ENCODE measurements at places on chromosomes 7 and 10.

- no peak for ATAC-seq
Observed at GRCh38 chr7:138892006-138892630, 89.1 kb downstream of the KIAA1549 start.

- ATAC-seq, result no peak
Observed at GRCh38 chr10:103021150-103021899, 103.2 kb downstream of the CNNM2 start.

- no peak for ATAC-seq
Observed at GRCh38 chr7:72325561-72325960, 86.6 kb downstream of the CALN1 start.

GRCh38 chr10:124389613-124390361 lies 28.9 kb downstream of the OAT start:
- no peak for ATAC-seq

- no peak for ATAC-seq
Observed at GRCh38 chr7:19030281-19030680, 87.2 kb downstream of the TWIST1 start.

GRCh38 chr7:135673360-135673706 lies 11.0 kb downstream of the STMP1 start:
- no peak for ATAC-seq

- no peak for ATAC-seq
Observed at GRCh38 chr7:126720232-126720631, 532.5 kb downstream of the GRM8 start.

GRCh38 chr7:144720149-144720548 lies 115.7 kb downstream of the TPK1 start:
- ATAC-seq, result no peak

GRCh38 chr7:129452589-129453231 lies 18.5 kb downstream of the STRIP2 start:
- ATAC-seq, result no peak

DNA sequence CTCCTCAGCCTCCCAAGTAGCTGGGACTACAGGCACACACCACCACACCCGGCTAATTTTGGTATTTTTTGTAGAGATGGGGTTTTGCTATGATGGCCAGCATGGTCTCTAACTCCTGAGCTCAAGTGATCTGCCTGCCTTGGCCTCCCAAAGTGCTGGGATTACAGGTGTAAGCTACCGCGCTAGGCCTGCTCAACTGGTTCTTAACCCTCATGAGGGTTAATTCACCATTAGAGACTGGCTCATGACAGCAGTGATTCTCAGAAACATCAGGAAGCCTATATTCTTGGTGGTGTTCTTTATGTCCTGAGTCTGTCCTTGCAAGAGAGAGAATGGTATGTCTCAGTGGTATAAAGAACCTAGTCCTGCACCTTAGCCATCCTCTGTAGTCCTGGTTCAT lies 10.4 kb upstream of the NT5C2 start:
- no peak for ATAC-seq

DNA sequence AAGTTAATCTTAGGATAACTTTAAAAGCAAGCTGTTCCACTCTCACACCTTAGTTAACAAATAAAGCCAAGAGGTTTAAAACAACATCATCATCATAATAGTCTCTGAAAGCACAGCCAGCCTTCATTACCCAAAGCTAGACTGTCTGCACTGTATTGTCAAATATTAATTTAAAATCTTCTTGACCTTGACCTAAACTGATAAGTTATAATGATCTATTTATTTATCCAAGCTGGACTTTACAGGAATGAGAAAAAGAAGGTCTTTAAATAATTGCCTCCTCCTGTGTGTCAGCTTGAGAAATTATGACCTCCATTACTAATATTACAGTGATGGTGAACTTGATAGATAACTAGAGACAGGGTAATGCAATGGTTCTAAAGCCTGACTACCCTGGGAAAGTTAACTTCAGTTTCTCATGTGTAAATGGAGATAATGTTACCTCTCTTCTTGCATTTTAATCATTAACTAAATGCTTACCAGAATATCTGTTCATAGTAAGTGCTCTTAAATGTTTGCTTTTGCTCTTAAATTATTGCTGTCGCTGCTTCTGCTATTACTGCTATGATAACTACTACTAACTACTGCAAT lies 111.0 kb downstream of the KAT6B start:
- ATAC-seq, result no peak

GRCh38 chr7:98879198-98879978 lies 1.1 kb downstream of the TRRAP start:
- ATAC-seq, result peak; percentile 83

DNA sequence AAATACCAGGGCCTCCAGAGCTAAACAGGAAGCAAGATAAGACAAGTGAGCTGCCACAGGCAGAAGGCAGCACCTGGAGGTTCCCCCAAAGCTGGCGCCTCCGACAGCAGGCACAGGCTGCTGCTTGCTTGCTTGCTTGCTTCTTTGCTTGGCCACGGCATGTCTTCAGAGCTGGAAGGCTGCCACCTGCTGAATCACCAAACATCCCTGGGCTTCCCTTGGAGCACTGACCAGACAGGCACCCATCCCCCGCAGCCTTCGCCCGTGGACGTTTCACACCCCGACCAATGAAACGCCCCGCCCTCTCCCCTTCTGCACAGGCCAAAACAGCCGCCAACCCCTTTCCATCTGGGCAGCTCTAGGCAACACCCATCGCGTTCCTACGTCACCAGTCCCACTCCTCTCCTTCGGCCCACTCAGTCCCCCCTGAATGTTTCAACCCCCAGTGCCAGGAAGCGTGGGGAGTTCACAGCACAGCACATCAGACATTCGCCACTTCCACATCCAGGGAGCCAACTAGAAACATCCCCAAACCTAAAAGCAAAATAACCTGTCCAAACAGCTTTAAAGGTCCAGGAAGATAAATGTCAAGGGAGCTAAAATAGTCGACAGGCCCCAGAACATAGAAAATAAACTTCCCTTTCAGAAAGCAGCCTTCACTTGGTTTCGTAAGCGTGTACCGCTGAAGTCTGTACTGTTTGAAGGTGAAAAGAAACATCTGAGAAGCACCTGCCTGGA lies 1.6 kb downstream of the SGMS1 start:
- ATAC-seq, result no peak

- no peak for ATAC-seq
Observed at GRCh38 chr10:44368637-44369036, 16.3 kb downstream of the CXCL12 start.

DNA sequence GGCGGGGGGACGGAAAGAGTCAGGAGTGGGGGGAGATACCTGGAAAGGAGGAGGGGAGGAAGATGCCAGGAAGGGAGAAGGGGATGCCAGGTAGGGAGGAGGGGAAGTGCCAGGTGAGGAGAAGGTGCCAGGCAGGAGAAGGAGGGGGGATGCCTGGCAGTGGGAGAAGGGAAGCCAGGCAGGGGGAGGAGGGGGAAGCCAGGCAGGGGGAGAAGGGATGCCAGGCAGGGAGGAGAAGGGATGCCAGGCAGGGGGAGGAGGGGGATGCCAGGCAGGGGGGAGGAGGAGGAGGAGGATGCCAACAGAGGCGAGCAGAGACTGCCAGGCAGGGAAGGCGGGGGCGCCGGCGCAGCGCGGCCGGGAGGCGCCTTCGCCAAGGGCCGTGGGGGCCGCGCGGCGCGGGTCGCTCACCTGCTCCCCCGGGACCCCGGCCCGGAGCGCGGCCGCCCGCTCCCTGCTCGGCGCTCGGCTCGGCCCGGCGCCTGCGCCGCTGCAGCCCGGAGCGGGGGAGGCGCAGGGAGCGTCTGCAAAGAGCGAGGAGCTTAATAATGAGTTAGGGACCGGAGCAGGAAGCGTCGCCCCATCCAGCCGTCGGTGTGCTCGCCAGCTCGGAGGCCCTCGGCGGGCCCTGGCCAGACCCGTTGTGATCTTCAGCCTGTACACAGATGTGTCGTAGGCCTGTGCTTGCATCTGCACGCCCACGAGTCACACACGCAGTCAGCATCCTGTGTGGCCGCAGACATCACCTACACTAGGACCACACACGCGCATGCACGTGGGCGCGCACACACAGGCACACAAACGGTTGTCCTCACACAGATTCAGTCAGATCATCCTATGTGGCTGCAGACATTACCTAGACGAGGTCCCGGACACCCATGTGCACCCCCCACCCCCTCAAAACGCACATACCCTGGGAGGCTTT lies 28.4 kb upstream of the SMARCD3 start:
- peak; percentile 81 for ATAC-seq

- no peak for ATAC-seq
Observed at GRCh38 chr7:55100544-55101327, 81.9 kb downstream of the EGFR start.

DNA sequence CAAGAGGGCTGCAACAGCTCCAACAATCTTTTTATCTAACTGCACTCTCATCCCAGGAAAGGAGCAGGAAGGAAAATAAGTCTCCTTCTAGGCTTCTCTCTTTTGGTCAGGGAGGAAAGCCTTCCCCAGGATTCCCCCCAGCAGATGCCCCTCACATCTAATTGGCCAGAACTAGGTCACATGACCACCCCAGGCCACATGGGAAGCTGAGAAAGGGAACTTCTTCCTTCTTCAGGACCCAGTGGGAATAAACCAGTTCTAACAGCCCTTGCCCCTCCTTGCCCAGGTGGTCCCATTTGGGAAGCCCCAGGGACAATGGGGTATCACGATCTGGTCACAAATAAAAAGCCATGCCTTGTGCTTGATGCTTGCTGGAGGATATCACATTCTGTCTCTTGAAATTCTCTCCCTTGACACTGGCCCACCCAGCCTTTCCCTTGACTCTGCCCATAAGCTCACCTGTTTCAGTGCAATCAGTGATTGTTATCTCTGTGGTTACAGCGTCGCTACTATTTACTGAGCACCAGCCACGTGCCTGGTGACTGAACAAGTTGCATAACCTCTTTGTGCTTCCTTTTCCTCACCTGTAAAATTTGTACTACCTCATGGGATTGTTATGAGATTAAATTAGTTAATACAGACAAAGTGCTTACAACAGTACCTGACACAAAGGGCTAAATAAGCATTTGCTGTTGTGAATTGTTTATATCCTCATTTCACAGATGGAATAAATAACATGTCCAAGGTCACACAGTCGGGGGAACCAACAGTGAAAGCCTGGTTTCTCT lies 9.0 kb upstream of the TACR2 start:
- peak; percentile 56 for ATAC-seq

- no peak for ATAC-seq
Observed at GRCh38 chr7:39035903-39036302, 58.2 kb downstream of the POU6F2 start.

- ATAC-seq, result no peak
Observed at GRCh38 chr7:39073432-39073831, 95.7 kb downstream of the POU6F2 start.

GRCh38 chr10:93495654-93496321 lies 624 bp upstream of the CEP55 start:
- ATAC-seq, result peak; percentile 9

GRCh38 chr10:119296703-119297102 lies 89.3 kb downstream of the GRK5 start:
- ATAC-seq, result no peak

DNA sequence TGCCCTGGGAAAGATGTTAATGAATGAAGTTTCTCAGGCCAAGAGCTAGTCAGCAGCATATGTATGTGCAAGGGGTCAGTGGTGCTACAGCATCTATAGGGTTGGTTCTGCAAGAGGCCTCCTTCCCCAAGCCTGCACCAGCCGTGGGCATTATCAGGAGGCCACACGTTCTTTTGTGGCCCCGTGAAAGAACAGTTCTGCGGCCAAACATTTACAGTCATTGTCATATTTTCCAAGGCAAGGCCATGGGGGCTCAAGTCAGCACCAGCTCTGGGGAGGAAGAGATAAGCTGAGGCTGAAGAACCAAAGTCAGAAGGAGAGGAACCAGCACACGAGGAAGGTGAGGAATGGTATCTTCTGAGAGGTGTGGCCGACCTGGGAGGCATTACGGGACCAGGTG lies 54.4 kb upstream of the TMEM72 start:
- ATAC-seq, result no peak

DNA sequence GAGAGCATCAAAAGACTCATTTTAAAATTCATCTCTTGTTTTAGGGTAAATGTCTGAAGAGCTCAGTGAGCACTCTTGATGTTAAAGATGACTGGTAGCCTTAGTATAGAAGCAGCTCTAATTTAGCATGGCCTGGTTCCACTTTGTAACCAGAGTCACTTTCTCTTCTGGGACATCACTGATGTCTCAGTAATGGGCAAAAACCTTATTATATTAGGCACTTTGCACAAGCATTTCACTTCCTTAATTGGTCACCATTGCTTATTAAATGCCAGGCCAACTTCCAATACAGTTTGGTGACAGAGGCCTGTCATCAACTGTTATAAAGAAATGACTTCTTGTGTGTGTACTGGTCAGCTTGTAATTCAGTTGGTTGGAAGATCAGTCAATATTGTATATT lies 53.0 kb downstream of the STEAP1B start:
- ATAC-seq, result no peak

DNA sequence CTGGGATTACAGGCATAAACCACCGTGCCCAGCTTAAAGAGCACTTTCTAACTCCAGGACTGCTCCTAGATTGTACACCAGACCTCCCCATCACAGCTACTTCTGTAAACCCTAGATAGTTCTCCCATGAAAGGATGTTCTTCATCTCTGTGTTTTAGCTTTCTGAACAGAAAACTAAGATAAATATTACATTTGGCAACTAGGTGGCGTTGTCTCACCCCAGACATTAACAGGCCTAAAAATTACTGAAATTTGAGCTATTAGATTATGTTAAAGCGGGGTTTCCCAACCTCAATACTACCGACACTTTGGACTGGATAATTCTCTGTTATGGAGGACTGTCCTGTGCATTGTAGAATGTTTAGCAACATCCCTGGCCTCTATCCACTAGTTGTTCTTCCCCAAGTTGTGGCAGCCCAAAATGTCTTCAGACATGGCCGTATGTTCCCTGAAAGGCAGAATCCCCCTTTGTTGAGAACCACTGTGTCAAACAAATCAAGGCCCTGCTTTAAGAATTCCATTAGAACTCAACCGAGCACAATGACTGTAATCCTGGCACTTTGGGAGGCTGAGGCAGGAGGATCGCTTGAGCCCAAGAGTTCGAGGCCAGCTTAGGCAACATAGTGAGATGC lies 19.1 kb downstream of the ATOH7 start:
- no peak for ATAC-seq

DNA sequence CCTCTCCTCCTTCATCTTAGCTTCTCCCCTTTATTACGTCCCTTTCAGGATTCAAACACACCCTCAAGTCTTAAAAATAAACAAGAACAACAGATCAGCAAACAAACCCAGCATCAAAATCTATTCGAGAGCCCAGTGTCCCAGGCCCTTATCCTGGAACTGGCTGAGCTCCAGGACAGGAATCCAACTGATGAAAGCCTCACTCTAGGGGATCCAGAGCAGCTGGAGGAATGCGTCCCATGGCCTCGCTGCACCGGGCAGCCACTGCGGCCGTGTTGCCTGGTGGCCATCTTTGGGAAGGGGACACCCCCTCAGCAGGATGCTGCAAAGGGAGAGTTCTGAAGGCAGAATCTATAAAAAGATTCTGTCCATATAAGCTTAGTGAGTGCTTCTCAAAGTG lies 156.5 kb upstream of the BMPER start:
- no peak for ATAC-seq

- ATAC-seq, result no peak
Observed at GRCh38 chr10:42953684-42954674, 122.9 kb upstream of the RET start.

DNA sequence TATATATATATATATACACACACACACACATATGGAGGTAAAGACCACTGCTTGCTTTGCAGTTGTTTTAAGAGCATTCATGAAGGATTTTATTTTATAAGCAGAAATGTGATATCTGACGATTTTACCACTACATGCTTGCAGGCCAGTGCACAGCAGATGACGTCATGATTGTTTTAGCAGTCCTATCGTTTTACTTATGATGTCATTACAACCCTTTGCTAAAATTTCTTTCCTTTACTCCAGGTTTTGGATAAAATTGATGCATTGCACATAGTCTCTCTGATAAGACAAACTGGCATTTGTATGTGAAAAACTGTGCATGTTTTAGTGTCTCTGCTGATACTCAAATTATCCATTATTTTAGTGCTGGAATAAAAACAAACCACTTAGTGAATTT lies 9.2 kb downstream of the EGFR start:
- no peak for ATAC-seq
